CD4-positive, alpha-beta T cell treated with Interleukin-17A for 1 hour (primary cell): ENCODE measurements at places on chromosomes 11 and 22.
A peak's percentile ranks its signal among the peaks of the same experiment; 100 is the strongest.

GRCh38 chr22:49765091-49765771 is 62.4 kb downstream of the BRD1 start:
- DNase-seq = no peak

DNA sequence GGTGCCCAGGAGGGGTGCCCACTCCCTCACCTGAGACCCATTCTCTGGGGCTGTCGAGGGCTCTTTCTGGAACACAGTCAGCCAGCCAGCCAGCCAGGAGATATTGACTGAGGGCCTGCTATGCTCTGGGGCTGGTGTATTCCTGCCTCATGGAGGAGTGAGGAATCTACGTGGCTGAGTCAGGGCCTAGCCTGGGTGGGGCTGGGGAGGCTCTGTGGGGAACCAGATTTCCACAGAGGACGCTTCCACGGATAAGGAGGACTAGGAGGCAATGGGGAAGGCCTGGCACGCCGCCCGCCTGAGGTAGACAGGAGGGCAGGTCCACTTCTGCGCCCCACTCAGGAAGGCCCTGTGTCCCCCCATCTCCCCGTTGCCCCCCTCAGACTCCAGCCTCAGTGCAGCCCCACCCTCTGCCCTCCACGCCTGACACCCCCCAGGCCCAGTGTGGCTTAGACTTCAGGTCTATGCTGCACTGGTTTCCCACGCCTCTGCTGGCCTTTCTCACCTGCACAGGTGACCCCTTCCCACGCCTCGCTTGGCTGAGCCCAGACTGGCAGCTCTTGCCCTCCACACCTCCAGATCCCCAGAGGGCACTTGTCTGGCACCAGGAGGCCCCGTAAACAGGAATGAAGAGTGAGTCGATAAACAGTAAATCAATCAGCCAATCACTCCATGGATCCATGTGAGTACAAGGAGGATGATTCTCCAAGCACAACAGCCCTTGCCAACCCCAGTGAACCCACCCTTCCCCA is 37.5 kb downstream of the MACROD1 start:
- no peak for DNase-seq

- no peak for DNase-seq
These were observed 51.8 kb upstream of the SMTN start for GRCh38 chr22:31029276-31029675.

- no peak for DNase-seq
These were observed 8.9 kb downstream of the KCTD21 start for GRCh38 chr11:78179459-78180071.

- DNase-seq = no peak
These were observed 62.5 kb upstream of the CRTAM start for GRCh38 chr11:122775675-122776271.

DNA sequence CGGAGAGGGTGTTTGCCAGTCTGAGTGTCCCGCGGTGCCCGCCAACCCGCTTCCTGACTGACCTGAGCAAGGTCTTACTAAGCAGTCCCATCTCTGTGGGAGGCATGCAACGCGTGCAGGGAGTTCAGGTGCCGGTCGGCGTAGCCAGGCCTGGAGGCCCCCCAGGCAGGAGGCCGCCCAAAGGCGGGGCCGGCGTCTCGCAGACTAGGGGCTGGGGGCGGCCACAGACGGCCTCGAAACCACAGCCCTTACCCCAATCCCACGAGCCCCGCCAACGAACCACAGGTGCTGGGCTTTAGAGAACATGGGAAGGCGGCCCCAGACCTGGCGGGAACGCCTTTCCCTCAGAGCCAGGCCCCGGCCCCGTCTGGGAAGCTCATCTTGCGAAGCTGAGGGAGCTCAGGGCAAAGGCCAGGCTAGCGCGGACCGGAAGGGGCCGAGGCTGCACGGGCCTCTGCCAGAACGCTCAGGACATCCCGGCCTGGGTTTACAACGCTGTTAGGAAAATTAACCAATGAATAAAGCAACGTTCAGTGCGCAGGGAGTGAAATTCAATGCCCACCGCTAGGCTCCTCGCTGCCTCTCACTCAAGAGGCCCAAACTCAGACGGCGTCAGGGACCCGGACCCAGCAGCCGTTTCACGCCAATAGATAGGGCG is 2.1 kb upstream of the MTFP1 start:
- DNase-seq = no peak

DNA sequence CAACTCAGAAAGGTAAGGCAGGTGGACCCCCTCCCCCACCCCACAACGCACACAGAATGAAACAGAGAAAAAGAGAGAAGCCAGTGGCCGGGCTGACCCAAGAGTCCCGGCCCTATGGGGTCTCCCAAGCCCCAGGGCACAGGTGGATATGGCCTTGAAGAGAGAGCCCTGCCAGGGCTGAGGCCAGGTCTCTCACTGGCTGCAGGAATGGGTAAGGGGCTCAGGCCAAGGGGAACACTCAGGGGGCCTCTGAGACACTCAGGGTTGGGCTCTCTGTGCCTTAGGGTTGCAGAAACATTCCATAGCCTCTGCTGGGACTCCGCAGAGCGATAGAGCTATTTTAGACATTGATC is 98.0 kb downstream of the PDE2A start:
- no peak for DNase-seq

DNA sequence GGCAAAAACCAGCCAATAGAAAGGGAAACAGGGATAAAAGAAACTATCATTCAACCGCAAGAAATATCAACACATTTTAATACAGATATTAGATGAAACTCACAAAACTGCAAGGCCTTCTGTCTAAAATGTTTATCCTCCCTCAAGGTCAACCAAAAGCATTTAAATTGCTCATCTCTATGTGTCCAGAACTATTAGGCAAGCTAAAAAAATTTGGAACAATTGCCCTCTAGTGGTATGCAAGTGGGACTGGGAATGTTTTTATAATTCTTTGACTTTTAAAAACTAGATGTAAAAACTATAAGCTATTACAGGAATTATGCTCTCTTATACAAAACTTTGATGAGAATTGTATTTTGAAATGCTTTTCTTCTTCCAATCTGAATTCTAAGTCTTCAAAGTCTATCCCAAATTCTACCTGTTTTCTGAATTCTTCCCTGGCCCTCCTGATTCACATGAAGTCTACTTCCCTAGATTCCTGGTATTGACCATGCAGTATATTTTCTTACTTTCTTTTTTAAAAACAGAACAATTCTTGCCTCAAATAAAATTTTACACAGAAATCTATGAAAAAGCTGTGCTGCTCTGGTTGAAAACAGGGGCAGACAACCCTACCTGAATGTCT is 4.9 kb downstream of the CWC15 start:
- no peak for DNase-seq

- no peak for DNase-seq
These were observed 5.1 kb upstream of the SCARF2 start for GRCh38 chr22:20442485-20443284.

DNA sequence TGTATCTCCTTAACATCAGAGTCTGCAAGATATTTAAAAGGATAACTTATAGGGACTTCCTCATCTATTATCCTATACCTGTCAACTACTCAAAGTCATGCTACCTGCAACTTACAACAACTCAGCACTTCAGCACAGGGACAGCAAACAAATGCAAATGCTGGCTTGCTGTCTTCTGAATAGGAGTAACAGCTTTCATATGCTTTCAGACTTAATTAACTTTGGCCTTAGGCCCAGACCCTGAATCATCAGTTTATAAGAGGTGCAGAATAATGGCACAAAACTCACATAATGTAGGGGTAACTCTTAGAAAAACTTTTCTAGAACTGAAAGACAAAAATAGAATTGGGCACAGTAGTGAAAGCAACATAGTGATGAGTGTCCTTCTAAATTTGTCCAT is 953.4 kb downstream of the DLG2 start:
- no peak for DNase-seq

DNA sequence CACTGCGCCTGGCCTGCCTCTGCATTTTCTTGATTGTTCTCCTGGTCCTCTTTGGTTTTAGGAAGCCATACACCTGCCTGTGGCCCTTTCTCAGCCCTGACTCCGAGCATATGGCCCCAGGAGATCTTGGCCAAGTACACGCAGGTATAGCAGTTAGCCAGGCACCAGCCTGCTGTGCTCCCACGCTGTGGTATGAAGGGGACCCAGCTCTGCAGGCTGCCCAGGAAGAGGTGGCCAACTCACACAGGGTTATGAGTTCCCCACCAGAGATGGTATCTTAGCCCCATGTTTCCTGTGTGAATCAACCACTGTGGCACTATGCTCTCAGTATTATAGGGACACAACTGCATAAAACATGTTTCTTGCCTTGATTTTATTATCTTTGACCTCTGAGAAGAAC is 31.1 kb downstream of the SGSM3 start:
- DNase-seq = peak; percentile 75

- DNase-seq = no peak
These were observed 812 bp downstream of the JAM3 start for GRCh38 chr11:134069426-134070341.

DNA sequence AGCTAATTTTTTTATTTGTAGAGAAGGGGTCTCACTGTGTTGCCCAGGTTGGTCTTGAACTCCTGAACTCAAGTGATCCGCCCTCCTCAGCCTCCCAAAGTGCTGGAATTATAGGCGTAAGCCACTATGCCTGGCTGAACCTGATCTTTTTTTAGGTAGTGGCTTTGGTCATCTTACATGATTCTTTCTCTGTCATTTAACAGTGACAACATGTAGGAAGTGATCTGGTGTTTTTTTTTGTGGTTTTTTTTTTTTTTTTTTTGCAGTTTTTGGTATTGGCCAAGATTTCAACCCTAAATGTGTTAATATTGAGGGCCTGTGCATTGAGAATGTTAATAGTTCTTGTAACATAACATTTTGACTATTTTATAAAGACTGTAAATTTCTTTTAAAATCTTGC is 8.0 kb upstream of the FERMT3 start:
- DNase-seq = no peak

- DNase-seq = peak; percentile 16
These were observed 961 bp downstream of the IPO7 start for GRCh38 chr11:9385327-9385899.

DNA sequence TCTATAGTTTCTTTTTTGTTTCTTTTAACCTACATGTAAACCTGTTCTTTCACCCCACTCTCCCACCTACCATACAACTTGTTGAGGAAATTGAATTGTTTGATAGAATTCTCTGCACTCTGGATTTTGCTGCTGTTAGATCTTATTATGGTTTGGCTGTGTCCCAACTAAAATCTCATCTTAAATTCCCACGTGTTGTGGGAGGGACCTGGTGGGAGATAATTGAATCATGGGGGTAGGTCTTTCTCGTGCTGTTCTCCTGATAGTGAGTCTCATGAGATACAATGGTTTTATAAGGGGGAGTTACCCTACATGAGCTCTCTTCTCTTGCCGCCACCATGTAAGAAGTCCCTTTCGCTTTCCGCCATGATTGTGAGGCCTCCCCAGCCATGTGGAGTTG is 15.0 kb upstream of the PITPNB start:
- no peak for DNase-seq

DNA sequence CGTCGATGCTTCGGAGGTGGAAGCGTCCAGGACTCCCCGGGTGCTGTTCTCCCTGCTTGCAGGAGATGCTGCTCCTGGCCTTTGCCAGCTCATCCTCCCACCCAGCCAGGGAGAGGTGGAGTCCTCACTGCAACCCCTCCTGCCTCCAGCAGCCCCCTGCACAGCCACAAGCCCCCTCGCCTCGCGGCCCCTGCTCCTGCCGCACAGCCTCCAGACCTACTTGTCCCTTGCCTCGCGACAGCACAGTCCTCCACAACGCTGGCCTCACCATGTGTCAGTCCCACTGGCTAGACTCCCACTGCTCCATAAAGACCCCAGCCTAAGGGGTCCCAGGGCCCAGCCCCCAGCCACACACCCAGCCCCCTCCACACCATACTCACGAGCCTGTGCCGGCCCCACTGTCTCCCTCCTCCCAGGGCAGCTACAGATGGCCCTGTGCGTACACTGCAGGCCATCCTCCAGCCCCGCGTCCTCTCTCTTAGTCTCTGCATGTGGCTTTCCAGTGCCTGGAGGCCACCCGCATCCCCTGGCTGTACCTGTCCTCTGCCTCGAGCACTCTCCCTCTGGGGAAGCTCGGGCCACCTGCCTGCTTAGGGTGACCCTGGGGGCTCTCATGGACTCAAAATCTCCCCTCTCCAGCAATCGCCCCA is 91.5 kb downstream of the CELSR1 start:
- no peak for DNase-seq

- no peak for DNase-seq
These were observed 4.4 kb downstream of the RCE1 start for GRCh38 chr11:66847461-66848232.

DNA sequence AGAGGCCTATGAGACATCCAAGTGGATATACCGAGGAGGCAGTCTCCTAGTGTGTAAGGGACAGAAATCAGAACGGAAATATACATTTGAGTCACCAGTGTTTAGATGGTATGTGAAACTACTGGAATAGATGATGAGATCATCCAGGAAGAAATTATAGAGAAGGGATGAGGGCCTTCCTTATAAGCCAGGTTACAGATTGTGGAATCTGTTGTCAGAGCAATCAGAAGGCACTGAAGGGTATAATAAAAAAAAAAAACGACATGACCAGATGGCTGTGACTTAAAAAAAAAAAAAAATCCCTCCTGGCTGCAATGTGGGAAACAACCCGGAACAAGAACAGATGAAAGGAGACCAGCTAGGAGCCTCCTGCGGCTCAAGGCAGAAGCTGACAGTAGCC is 2.7 kb downstream of the MAJIN start:
- DNase-seq = no peak

- no peak for DNase-seq
These were observed 12.6 kb downstream of the MMP10 start for GRCh38 chr11:102767800-102768199.

DNA sequence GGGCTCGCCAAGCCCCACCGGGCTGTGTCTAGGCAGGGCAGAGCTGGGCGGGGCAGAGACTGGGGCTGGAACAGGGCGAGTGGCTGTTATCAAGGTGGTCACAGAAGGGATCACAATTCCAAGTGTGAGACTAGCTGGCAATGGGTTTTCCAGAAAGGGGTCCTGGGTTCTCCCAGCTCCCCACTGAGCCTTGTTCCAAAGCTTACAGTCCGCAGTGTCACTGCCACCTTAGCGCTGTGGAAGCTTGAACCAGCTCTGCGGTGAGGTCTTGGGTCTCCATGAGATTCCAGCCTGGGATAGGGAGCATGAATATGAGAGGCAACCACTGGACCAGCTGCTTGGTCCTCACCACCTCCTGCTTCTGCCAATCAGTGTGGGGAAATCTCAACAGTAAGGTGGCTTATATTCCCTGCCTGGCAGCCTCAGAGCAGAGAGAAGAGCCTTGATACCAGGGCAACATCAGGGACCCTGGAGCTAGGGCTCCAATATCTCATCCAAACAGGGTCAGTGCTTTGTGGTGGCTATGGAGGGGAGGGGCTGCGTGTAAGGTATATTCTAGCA is 831 bp downstream of the CD44 start:
- peak; percentile 73 for DNase-seq

- no peak for DNase-seq
These were observed 35.7 kb downstream of the KCNJ4 start for GRCh38 chr22:38419121-38419857.

GRCh38 chr11:113555071-113555619 is 79.9 kb upstream of the DRD2 start:
- DNase-seq = no peak

- DNase-seq = no peak
These were observed 367.6 kb downstream of the SOX6 start for GRCh38 chr11:15988693-15989231.
